ENCODE measurements at places on chromosomes 1 and 21.

- no peak for DNase-seq
These were observed 30.8 kb upstream of the TSNAX start for GRCh38 chr1:231497629-231498152.

DNA sequence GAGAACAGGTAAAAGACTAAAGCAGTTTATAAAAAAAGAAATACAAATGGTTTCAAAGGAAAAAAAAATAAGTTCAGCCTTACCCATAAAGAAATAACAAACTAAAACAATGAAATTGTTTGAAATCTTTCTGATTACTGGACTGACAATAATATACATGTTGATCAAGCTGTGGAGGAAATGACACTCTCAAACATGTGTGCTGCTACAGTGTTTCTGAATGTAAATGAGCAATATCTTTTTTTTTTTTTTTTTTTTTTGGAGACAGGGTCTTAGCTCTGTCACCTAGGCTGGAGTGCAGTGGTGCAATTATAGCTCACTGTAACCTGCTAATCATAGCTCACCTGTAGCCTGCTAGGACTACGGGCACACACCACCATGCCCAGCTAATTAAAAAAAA, 6.5 kb downstream of the EPS15 start:
- no peak for DNase-seq

- no peak for DNase-seq
These were observed 206.4 kb downstream of the RHOU start for GRCh38 chr1:228941666-228942065.

DNA sequence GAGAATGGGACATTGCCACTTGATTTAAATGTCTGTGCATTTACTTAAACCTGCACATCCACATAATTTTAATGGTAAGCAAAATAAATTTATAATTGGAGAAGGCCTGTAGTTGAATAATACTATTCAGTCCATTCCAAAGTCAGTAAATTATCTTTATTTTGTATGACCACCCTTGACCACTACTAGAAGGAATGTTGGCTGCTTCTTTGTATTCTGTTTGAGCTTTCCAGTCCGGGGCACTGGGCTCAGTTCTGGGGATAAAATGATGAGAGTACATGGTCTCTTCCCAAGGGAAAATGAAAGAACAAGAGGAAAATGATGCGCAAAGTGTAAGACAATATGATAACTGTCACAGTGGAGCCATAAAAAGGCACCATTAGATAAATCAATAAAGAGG, 98.9 kb downstream of the CRB1 start:
- no peak for DNase-seq

DNA sequence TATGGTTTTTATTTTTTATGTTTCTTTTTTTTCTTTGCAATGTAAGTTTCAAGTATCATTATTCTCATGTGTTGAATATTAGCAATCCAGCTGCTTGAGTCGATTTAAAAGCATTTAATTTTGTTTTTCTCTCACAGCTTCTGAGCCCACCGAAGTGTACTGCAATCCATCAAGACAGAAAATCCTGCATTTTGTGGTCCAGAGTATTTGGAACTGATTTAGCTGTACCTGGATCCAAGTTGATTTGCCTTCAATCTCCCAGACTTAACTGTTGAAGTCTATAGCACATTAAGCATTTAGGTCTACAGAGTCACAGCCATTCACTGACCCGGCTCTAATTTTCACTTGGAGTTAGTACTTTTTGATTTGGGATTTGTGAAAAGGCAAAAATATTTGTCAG, 622.9 kb upstream of the ADAMTS5 start:
- no peak for DNase-seq

DNA sequence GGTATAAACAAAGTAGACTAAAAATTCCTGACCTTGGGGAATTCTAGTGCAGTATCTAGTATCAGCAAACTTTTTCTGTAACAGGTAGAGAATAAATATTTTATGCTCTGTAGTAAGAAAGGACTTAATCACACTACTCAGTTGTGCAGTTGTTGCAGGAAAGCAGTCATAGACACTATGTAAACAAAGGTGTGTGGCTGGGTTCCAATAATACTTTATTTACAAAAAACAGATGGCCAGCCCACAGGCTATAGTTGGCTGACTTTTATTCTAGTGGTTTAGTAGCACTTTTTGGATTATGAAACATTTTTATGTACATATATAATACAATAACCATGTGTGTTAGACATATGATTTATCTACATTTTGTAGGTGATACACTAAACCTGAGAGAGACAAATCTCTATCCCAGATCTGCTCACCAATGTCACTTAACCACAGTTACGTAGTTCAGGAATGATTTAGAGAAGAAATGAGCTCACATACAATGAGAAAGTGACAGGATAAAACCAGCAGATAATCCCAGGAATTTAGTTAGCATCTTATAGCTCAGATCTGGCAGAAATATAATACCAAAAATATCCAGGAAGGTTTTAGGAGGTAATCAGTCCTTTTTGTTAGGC, 56.1 kb downstream of the MIER1 start:
- DNase-seq: no peak
